ENCODE measurements at places on chromosomes 2 and 18.

- DNase-seq = no peak
Observed at GRCh38 chr18:27862041-27862682, 314.8 kb downstream of the CDH2 start.

DNA sequence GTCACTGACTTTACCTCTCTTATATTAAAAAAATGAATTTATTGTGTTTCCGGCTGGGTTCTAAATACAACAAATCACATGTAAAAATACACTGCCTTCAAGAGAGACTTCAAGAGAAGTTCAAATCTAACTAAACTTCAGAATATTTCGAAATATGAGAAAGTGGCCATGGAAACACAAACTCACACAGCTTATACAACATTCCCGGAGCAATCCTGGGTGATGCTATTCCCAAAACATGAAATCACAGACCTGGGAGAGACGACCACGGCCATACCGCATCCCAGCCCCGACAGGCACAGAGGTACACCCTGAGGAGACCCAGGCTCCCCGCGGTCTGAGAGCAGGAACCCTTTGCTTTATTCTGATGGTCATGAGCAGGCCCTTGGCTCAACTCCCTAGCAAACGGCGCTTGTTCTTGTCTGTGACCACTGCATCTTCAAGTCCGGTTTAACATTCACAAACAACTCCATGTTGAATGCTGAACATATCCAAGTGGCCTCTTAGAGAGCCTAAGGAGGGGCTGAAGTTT is 185.4 kb upstream of the REV1 start:
- DNase-seq = no peak

DNA sequence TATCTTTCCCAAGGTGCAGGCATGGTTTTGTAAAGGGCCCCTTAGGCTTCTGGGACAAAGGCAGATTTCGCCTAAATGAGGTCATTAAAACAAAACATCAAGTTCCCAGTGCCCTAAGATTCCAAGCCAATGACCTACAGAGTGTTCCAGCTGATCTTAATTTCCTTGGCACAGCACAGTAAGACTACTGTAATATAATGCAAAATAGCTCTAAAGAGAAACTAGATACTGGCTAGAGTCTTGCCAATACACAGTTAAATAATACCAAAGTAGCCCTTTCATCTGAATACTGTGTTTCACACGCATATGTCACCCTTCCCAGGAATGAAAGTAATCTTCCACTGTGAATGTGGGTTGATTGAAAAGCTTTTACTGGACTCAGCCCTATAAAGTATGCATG is 14.7 kb downstream of the GRB14 start:
- no peak for DNase-seq

DNA sequence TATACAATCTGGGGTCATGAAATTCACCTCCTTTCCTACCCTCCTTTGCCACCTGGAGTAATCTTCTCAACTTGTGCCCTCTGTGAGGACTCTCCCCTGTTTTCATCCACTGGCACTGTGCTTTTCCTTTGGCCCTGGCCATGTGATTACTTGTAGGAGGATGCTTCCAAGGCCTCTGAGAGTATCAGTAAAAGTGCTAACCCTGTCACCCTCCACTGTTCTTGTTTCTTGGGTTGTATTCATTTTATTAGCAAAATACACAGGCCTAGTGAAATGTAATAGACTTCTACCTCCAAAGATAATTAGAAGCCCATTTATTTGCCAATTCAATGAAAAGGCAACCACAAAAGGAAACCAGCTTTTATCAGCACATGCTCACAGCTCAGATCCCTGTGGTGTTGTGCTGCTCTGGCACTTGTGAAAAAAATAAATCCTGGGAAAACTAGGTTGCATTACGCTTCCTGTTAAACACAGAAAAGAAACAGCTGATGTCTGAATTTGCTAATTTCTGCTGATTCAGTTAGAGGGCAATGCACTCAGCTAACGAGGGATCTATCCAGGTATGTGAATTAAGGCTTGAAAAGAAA is 357.5 kb upstream of the ETAA1 start:
- no peak for DNase-seq

DNA sequence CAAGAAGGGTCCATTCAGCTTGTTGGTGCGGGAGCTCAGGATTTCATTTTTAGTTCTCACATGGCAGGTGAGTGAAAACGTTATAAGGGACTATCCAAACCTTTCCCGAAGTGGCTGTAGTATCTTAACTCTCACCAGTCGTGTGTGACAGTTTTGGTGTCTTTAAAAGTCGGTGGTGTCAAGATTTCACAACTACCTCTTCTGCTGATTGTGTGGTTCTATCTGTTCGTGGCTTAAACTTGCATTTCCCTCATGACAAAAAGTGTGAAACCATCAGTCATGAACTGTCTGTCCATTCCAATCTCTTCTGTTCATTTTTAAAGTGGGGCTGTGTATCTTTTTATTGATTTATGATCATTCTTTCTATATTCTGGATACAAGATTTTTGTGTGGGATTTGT is 3.8 kb upstream of the AQP12B start:
- no peak for DNase-seq

- peak; percentile 16 for DNase-seq
Observed at GRCh38 chr2:64325852-64326577, 127.9 kb upstream of the LGALSL start.

DNA sequence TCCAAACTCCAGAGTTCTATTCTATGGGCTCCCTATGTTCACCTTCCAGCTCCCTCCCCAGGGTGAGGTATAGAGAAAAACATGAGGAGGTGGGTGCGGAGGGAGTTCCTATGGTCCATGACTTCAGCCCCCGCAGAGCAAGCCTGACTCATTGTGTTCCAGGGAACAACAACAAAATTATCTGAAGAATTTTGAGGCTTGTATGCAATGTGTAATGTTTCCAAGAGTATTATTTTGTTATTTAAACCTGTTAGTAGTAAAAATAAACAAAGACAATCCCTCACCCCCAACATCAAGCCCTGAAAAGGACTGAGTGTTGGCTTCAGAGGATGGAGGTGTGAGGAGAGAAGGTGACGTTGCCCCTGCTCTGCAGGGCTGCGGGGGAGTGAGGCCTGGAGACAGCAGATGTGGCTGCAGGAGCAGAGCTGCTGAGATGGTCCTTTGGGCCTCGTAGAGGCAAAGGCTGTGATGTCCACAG is 29.0 kb downstream of the LAMA3 start:
- DNase-seq = no peak

GRCh38 chr18:77151033-77151771 is 18.6 kb upstream of the MBP start:
- no peak for DNase-seq

DNA sequence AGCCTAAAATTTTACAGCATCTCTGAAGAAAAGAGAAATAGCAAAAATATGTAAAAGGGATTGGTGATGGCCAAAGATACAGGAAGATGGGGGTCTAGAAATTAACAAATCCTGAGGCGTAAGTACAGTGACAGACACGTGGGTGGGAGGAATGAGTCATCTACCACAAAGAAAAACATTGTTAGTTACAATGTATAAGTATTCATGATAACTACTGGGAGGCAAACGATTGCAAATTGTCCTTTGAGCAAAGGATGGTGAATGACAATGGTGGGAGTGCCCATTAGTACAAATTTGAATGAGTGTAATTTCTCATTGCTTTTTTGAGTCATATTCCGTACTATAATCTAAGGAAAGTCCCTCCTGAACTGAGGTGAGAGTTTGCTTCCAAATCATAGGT is 809.0 kb upstream of the FAM98A start:
- DNase-seq = no peak

GRCh38 chr2:228703152-228703551 is 521.7 kb upstream of the SPHKAP start:
- DNase-seq = no peak
